LHCN-M2 (cell line): ENCODE measurements at places on chromosomes 5 and 9. TPM values are rescaled to one million over a fixed set of nuclear protein-coding genes. Genes with fewer than 3 reads are reported as not detected.
A peak's percentile ranks its signal among the peaks of the same experiment; 100 is the strongest.

DNA sequence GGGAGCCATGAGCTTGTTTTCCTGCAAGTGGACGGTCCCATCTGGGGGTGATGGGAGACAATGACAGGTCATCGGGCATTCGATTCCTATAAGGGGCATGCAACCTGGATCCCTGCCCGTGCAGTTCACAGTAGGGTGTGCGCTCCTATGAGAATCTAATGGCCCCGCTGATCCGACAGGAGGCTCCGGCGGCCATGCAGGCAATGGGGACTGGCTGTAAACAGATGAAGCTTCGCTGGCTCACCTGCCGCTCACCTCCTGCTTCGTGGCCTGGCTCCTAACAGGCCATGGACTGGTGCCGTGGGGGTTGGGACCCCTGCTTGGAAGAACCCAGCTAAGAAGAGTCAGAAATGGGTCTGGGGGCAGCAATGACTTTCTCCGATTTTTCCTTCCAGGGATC lies 21.0 kb downstream of the PAEP start:
- no peak for DNase-seq

GRCh38 chr9:2085716-2086115 lies 70.6 kb downstream of the SMARCA2 start:
- DNase-seq, result peak; percentile 5

DNA sequence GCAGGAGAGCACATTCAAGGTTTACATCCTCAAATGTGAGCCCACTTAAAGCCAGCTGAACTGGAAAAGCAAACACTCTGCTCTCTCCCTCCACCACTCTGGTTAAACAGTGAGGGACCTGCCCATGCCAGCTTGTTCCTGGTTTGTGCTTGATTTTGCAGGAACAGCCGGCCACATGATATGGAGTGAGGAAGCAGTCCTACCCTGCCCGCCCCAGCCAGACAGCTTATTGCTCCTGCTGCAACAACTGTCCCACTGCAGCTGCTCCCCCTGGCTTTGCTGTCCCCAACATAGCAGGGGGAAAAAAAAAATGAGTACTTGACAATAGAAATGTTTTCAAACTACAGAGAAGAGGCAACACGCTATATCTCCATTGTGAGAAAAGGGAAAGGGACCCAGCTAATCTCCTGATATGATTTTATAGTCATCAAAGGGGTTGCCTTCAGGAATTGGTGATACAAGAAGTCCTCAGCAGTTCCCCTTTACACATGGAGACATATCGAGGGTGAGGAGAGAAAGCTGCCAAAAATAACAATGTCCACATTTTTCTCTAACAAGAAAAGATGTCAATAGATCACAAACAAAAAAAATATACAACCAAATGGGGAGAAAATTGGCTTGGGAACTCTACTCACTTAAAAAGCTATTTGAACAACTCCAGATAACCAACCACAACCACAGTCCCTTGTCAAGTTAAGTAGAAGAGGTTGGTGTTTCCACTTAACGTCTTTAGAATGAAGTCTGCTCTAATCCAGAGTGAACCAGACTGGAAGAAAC lies 4.6 kb downstream of the MYO10 start:
- DNase-seq, result peak; percentile 74

Gene NME5
- total RNA-seq, result 0.17 TPM in 1 of 2 replicates, not detected in the other
